Chondrocyte (in vitro differentiated cells): ENCODE measurements at places on chromosomes 2 and 18. TPM values are rescaled to one million over a fixed set of nuclear protein-coding genes. Genes with fewer than 3 reads are reported as not detected.
A peak's percentile ranks its signal among the peaks of the same experiment; 100 is the strongest.

DNA sequence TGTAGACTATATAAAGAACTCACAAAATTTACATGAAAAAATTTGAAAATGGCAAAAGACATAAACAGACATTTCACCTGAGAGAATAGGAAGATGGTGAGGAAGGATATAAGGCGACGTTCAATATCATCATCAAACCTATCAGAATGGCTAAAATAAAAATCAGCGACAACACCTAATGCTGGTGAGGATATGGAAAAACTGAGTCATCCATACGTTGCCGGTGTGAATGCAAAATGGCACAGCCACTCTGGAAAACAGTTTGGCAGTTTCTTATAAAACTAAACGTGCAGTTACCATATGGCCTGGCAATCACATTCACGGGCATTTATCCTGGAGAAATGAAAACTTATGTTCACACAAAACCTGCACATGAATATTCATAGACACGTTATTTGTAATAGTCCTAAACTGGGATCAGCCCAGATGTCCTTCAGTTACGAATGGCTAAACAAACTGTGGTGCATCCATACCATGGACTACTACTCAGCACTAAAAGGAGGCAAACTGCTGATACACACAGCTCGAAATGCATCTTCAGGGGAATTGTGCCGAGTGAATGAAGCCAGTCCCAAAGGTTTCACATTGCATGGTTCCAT lies 63.1 kb upstream of the TXNDC2 start:
- peaks cover 19% of the 10 kb centered on the region for H3K4me1 ChIP-seq
- DNase-seq, result no peak
- H3K36me3 ChIP-seq, result peaks cover 18% of the 10 kb centered on the region
- no peaks in the 10 kb centered on the region for H3K27me3 ChIP-seq
- no peak overlapping the region for H3K27ac ChIP-seq
- no peak overlapping the region for H3K4me3 ChIP-seq

GRCh38 chr18:45521777-45522176 lies 93.5 kb upstream of the SLC14A2 start:
- H3K4me3 ChIP-seq, result no peak overlapping the region
- peaks cover 83% of the 10 kb centered on the region for H3K4me1 ChIP-seq
- H3K27me3 ChIP-seq, result no peaks in the 10 kb centered on the region
- H3K36me3 ChIP-seq, result no peaks in the 10 kb centered on the region
- no peak for DNase-seq

- no peaks in the 10 kb centered on the region for H3K36me3 ChIP-seq
- peaks cover 26% of the 10 kb centered on the region for H3K4me1 ChIP-seq
- no peaks in the 10 kb centered on the region for H3K27me3 ChIP-seq
- no peak overlapping the region for H3K4me3 ChIP-seq
- no peak for DNase-seq
- no peak overlapping the region for H3K27ac ChIP-seq
These were observed 211.6 kb downstream of the ZNF521 start for GRCh38 chr18:25140124-25140961.

- no peaks in the 10 kb centered on the region for H3K36me3 ChIP-seq
- no peak for DNase-seq
- H3K4me1 ChIP-seq, result peaks cover 10% of the 10 kb centered on the region
- no peak overlapping the region for H3K27ac ChIP-seq
These were observed 36.7 kb downstream of the FANCL start for GRCh38 chr2:58204195-58204959.

DNA sequence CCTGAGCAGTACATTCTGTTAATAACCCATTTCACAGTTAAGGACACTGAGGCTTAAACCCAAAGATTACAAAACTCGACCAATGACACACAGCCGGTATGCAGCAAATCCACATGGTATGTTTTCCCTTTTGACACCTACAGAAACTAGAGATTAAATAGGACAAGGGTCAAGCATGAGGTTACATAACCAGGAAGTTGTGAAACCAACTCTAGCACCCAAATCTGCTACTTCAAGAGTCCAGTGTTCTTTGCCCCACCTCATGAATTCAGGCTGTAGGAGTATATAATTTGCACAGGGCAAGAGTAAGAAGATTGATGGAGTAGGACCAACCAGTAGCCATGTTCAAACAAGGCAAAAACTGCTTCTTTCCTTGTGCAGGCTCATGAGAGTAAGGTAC lies 249.8 kb downstream of the BCL11A start:
- H3K4me1 ChIP-seq, result no peaks in the 10 kb centered on the region
- H3K4me3 ChIP-seq, result no peak overlapping the region
- no peaks in the 10 kb centered on the region for H3K36me3 ChIP-seq
- DNase-seq, result no peak
- H3K27me3 ChIP-seq, result peaks cover 4% of the 10 kb centered on the region
- no peak overlapping the region for H3K27ac ChIP-seq

DNA sequence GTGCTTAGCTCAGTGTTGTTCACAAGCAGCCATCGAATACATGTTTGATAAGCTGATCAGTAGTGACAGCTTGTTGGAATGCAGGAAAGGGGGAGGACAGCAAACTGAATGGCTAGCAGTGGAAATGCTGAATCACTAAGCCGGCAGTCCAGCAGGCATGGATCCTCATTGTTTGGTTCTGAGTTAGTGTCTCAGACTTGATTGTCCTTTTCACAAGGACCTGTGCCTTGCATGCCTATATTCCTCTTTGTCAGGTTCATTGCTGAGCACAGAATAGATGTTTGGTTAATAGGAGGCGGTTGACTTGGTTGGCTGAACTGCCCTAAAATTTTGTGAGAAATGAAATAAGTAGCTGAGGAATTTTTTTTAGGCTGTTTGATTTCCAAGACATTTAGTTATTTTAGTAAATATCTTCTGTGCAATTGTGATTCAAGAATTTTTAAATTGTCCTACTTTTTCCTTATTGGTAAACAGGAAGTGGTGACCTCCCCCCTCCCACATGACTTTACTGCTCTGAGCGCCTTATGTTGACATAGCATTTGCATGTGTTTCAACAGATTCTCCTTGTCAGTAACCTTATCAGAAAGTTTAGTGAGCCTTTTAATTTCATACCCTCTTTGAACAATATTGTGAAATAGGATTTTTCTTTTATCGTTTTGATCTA lies 21.4 kb upstream of the STON1 start:
- H3K27ac ChIP-seq, result peak overlapping the region; percentile 80
- no peak overlapping the region for H3K4me3 ChIP-seq
- H3K27me3 ChIP-seq, result no peaks in the 10 kb centered on the region
- H3K36me3 ChIP-seq, result peaks cover 18% of the 10 kb centered on the region

GRCh38 chr18:63924551-63924950 lies 16.8 kb downstream of the SERPINB10 start:
- H3K27ac ChIP-seq, result no peak overlapping the region
- DNase-seq, result no peak
- peaks cover 31% of the 10 kb centered on the region for H3K27me3 ChIP-seq
- H3K36me3 ChIP-seq, result no peaks in the 10 kb centered on the region
- H3K4me1 ChIP-seq, result no peaks in the 10 kb centered on the region
- H3K4me3 ChIP-seq, result no peak overlapping the region

- no peaks in the 10 kb centered on the region for H3K27me3 ChIP-seq
- DNase-seq, result no peak
- peaks cover 56% of the 10 kb centered on the region for H3K4me1 ChIP-seq
These were observed 124.3 kb upstream of the SLC39A10 start for GRCh38 chr2:195532628-195533271.

DNA sequence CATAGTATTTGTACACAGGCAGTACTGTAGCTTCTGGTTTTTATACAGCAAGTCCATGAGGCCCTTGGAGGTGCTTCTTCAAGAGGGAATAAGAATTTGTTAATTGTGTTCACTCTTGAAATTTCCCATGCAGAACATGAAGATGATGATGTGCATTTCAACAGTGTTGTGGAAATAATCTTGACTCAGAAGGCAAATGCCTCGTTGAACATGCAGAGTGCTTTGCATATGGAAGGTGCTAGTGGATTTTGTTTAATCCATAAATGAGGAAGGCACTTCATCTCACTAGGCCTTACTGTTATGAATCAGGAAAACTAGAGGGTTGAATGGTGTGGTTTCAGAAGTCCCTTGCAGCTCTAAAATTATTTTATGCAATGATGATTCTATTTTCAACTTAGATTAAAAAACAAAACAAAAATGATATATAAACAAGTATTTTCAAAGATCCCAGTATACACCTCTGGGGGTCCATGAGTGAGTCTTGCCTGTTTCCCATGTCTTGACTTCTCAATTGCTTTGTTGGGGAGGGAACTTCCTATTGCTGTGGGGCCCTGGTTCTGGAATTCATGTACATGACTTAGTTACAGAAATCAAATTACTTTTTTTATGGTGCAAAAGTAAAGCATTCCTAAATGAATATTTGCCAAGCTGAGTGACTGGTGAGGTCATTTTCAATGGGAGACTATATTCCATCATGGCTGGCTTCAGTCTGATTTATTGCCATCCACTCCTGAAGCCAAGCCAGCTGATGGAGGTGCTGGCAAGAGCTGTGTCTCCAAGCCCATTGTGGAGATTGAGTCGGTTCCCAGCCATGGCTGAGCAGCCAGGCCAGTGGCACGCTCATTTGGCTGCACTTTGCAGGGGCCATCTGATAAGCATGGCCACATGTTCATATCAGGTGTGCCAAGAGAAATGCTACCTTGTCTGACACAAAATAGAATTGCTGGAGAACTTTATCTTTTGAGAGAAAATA lies 56.5 kb downstream of the MGAT5 start:
- no peaks in the 10 kb centered on the region for H3K36me3 ChIP-seq
- no peak overlapping the region for H3K27ac ChIP-seq
- H3K4me3 ChIP-seq, result no peak overlapping the region
- H3K4me1 ChIP-seq, result no peaks in the 10 kb centered on the region
- no peak for DNase-seq

GRCh38 chr2:105627534-105627933 lies 117.2 kb upstream of the NCK2 start:
- H3K27ac ChIP-seq, result no peak overlapping the region
- peaks cover 57% of the 10 kb centered on the region for H3K27me3 ChIP-seq
- no peak overlapping the region for H3K4me3 ChIP-seq
- no peaks in the 10 kb centered on the region for H3K4me1 ChIP-seq
- H3K36me3 ChIP-seq, result peaks cover 4% of the 10 kb centered on the region
- DNase-seq, result no peak

DNA sequence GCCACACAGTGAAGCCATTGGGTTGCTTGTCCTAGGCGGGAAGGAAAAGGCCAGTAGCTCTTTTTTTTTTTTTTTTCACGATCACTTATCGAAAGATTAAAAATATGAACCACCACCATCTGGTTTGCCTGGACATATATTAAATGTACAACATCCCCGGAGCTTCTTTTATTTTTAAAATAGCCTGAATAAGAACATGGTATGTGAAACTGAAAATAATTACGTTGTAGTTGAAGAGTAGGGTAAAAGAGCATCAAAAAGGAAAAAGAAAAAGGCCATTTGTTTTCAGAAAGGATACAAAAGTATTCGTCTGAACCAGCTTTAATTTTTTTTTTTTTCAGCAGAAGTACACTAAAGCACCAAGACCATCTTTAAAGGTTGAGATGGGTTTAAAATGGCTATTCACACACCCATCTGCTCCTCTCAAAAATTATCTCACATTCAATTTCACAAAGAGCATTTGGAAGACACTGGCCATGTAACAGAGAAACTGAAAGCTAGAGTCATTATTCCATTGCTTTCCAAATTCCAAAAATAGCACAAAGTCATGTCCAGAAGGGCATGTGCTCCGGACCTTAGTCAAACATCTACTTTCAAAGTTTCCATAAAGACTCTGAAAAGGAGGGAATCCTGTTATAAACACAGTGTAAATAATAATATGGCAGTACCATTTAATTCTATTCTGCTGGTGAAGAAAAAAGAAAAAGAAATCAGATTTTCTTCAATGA lies 82.9 kb downstream of the SCN3A start:
- no peak overlapping the region for H3K27ac ChIP-seq
- H3K27me3 ChIP-seq, result no peaks in the 10 kb centered on the region
- H3K4me1 ChIP-seq, result peaks cover 6% of the 10 kb centered on the region
- no peaks in the 10 kb centered on the region for H3K36me3 ChIP-seq

GRCh38 chr2:219497495-219498279 lies 1.0 kb upstream of the GMPPA start:
- no peak for DNase-seq
- H3K27ac ChIP-seq, result peak overlapping the region; percentile 99
- peaks cover 56% of the 10 kb centered on the region for H3K4me1 ChIP-seq

GRCh38 chr18:79733986-79734770 lies 54.6 kb downstream of the CTDP1 start:
- no peak overlapping the region for H3K4me3 ChIP-seq
- DNase-seq, result peak; percentile 75
- H3K27me3 ChIP-seq, result no peaks in the 10 kb centered on the region
- H3K36me3 ChIP-seq, result peaks cover 48% of the 10 kb centered on the region
- no peak overlapping the region for H3K27ac ChIP-seq

DNA sequence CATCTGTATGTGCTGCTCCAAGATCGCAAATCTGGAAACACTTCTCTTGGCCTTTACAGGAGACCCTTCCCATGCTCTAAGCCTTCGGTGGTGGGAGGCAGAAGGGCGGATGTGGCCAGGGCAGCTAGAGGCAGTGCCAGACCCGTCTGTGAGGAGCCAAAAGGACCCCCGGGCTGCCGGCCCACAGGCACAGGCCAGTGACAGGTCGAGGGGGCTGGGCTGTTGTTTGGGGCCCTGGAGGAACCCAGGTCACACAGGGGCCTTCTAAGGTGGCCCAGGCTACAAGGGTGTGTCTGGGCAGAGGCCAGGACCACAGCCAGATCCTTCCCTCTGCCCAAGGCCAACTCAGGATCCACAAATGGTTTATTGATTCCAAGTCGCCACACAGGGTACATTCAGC lies 49.4 kb downstream of the SLC66A2 start:
- H3K4me1 ChIP-seq, result no peaks in the 10 kb centered on the region
- H3K27ac ChIP-seq, result no peak overlapping the region
- peaks cover 28% of the 10 kb centered on the region for H3K36me3 ChIP-seq
- H3K27me3 ChIP-seq, result no peaks in the 10 kb centered on the region
- H3K4me3 ChIP-seq, result no peak overlapping the region

The NETO1 gene
- total RNA-seq, result not detected in 3 replicates

The PLGLB1 gene
- 1.1 to 1.8 TPM (median 1.4 TPM) in 3 replicates for total RNA-seq

The XRCC5 gene
- total RNA-seq, result 154 to 236 TPM (median 158 TPM) in 3 replicates

The SERPINB4 gene
- not detected in 3 replicates for total RNA-seq

The OR6B2 gene
- total RNA-seq, result not detected in 3 replicates

The GALNT14 gene
- 0.70 to 17.8 TPM (median 16.2 TPM) in 3 replicates for total RNA-seq

The PRKAG3 gene
- not detected in 3 replicates for total RNA-seq

The SERPINB10 gene
- not detected in 3 replicates for total RNA-seq

The CHRNG gene
- not detected in 3 replicates for total RNA-seq

The C1QL2 gene
- not detected in 3 replicates for total RNA-seq

The MC2R gene
- not detected in 3 replicates for total RNA-seq

The SLC30A3 gene
- total RNA-seq, result 0.17 to 0.31 TPM in 2 of 3 replicates, not detected in the other
